ENCODE measurements at places on chromosomes 3 and 15.
A peak's percentile ranks its signal among the peaks of the same experiment; 100 is the strongest.

DNA sequence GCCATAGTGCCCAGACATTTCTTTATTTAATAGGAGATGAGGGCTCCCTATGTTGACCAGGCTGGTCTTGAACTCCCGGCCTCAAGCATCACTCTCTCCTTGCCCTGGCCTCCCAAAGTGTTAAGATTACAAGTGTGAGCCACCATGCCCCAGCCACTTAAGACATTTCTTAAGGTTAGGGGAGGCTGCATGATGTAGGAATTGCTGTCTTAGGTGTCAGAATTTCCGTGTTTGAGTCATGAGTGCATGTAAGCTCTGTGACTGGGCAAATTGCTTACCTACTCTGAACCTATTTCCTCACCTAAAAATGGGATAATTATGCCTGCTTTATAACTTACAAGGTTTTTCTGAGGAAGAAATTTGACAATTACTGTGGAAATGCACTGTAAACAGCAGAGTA lies 34.2 kb upstream of the SIAH2 start:
- DNase-seq: no peak

GRCh38 chr15:78840661-78841375 lies 29.6 kb upstream of the ADAMTS7 start:
- no peak for DNase-seq

DNA sequence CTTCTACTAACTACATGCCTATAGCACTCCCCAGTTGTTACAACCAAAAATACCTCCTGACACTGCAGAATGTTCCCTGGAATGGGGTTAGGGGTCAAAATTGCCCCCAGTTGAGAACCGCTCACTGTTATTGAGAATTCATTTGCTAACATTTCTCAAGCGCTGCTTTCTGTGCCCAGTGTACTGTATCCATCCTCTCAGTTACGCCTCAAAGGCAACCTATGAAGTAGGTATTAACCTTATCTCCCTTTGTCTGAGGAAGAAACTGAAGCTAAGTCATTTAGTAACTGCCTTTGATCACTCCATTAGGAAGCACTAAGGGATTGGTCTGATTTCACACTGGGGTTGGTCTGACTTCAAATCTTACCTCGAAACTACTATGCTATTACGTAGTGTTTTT lies 70.1 kb downstream of the CADPS start:
- DNase-seq: no peak

- DNase-seq: no peak
Observed at GRCh38 chr3:81033684-81034083, 727.8 kb downstream of the GBE1 start.

DNA sequence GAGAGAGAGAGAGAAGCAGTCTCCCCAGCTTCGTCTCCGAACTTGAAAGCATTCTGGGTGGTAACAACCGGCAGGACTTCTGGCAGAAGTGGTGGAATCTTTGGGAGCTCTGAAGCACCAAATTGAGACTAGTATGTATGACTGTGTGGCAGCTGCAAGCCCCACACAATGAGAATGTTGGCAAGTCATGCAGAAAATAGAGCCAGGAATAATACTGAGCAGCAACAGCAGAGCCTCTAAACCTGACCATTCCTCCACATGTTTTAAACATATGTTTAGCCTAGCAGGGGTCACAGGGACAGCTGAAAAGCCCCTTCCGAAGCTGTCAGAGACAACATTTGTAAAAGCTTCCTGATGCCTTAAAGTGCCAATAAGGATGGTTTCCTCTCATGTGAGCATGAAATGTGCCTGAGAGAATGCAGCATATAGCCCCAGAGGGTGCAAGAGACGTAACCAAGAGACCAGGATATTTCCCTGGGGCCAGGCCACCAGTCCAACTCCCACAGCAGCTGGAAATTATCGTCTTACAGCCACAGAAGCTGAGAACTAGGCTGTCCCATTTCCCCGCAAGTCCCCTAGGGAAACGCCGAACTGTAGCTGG lies 178.6 kb upstream of the CCDC54 start:
- DNase-seq: no peak

- no peak for DNase-seq
Observed at GRCh38 chr3:194311000-194311399, 40.1 kb downstream of the CPN2 start.

GRCh38 chr3:186520957-186521842 lies 23.0 kb downstream of the CRYGS start:
- no peak for DNase-seq

DNA sequence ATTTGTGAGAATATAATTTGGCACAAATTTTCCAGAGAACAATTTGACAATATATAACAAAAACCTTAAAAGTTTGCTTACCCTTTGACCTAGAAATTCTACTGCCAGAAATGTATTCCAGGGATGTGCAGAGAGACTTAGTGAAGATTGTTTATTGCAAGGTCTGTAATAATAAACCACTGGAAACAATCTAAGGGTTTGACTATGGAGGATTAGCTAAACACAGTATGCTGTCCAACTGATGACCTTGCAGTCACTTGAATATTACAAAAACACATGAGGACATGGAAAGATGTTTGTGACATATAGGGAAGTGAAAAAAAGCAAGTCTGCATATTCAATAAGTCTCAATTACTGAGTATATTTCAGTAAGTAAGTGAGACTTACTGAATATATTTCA lies 48.1 kb upstream of the CDV3 start:
- no peak for DNase-seq

DNA sequence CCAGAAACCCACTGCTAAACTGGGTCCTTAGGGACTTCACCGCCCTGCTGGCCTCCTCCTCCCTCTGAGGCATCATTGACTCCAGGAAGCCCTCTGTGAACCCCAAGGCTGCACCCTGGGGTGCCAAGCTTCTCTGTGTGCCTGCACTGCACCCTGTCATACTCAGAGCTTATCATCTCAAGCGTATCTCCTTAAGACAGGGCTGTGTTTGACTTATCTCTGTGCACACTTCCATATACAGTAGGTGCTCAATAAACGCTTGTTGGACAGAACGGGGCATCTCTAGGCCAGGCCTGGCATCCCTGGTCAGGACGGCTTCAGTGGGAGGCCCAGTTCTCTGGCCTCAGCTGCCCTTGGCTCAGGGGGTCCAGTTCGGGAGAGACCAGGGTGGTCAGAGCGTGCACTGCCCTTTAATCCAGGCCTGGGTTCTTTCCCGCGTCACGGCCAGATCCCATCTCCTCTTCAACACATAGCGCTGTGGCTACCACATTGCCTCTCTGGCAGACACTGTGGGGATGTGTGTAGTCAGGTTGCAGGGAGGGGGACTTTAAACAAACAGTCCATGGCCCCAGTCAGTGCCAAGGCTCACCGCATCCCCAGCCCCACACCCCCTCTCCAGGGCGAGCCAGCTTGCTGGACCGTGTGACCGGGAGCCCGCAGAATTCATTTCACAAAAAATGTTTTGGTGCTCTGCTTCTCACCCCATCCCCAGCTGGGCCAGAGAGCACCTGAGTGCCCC lies 33.4 kb downstream of the MAGEF1 start:
- DNase-seq: no peak

- DNase-seq: no peak
Observed at GRCh38 chr3:23422517-23422851, 219.4 kb downstream of the UBE2E2 start.

- DNase-seq: no peak
Observed at GRCh38 chr3:178079966-178080365, 456.3 kb upstream of the KCNMB2 start.

GRCh38 chr3:172034786-172035685 lies 4.3 kb upstream of the FNDC3B start:
- DNase-seq: peak; percentile 5

DNA sequence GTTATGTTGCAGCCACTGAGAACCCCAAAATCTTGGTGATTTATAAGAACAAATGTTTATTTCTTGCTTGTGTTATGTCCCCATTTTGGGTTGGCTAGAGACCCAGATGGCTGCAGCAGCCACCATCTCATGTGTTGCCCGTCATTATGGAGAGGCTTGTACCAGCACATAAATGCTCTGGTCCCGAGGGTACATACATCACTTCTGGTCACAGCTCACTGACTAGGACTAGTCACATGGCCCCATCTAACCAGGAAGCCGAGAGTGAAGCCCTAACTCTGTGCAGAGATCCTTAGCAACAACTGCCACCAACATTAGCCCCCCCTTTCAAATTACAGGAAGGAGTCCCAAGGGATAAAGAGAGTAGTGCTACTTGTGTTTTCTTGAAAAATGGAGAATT lies 25.5 kb upstream of the HACD2 start:
- DNase-seq: no peak

DNA sequence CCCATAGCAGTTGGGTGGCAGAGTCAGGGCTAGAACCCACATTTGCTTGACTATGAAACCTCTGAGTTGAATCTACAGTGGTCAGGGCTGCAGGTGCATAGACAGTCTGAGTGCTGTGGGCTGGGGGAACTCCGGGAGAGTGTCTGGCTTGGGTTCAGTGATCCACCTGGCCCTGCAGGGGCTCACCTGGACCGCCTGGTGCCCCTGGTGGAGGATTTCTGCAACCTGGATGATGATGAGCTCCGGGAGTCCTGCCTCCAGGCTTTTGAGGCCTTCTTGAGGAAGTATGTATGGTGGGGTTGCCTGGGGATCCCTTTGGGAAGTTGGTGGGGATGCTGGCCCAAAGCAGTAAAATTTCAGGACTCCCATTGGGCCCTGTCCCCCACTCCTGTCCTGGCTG lies 16.3 kb downstream of the CAND2 start:
- DNase-seq: no peak

- no peak for DNase-seq
Observed at GRCh38 chr3:172800156-172800555, 49.6 kb downstream of the ECT2 start.

DNA sequence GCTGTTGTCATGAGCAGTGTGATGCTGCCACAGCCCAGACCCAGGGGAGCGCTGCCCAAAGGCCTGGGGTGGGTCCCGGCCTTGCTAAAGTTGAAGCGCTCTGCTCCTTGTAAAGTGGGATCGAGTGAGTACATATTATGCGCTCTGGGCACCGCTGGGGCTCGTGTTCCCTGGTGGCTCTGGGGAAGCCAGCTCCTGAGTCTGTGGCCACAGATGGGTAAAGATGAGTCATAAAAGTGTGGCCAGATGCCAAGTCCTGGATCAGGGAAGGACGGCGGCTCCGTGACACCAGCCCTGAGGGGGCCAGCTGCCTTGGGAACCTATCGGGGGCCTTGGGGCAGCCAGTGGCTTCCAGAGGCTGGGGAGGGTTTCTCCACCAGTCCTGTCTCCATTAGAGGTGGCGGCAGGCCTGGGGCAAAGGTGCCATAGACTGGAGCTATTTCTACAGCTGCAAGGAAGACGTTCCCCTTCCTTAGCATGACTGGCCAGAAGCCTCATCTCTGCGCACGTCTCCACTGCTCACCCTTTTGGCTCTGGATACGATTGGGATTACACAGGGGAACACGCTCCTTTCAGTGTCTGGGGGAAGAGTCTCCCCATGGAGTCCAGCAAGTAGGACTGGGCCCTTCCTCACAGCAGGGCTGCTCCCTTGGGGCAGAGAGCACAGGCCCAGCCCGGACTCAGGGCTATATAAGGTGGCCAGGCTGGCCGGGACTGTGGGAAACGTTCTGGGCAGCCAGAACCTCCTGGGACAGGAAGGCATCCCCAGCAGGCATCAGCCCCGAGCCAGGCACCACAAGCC lies 1.2 kb upstream of the ITIH4 start:
- DNase-seq: no peak

DNA sequence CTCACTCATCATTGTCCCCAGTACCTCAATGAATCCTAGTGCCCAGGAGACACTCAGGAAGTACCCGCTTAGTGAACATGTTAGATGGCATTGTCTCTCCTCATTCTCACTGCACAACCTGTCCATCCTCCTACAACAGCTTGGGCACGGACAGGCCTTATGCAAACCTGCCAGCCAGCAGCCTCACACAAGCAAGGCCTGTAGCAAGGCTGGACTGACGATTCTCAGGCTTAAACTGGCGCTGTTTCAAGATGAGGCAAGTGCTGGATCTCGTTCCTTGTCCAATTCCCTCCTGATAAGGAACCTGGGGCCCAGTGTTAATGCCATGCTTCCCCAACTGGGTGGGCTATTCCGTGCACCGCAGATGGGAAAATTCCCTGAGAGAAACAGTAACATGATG lies 59.0 kb downstream of the CDCP1 start:
- no peak for DNase-seq

DNA sequence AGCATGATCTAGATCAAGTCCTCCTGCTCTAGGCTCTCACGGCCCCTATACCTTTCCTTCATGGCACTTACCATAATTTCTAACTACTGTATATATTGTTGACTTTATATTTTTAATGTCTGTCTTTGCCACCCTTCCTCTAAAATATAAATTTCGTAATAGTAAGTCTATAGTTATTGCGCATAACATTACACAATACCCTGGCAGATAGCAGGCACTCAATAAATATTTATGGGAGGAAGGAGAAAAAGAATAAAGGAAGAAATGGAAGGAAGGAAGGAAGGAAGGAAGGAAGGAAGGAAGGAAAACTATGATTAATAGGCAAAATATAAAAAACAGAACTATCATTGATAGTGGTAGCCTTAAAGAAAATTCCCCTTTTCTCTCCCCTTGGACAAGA lies 190.3 kb upstream of the LMCD1 start:
- no peak for DNase-seq

- no peak for DNase-seq
Observed at GRCh38 chr3:59081071-59081470, 31.2 kb upstream of the CFAP20DC start.

- peak; percentile 18 for DNase-seq
Observed at GRCh38 chr15:68791431-68792283, 29.0 kb downstream of the ANP32A start.

GRCh38 chr3:156837115-156837514 lies 11.0 kb downstream of the LEKR1 start:
- DNase-seq: no peak

DNA sequence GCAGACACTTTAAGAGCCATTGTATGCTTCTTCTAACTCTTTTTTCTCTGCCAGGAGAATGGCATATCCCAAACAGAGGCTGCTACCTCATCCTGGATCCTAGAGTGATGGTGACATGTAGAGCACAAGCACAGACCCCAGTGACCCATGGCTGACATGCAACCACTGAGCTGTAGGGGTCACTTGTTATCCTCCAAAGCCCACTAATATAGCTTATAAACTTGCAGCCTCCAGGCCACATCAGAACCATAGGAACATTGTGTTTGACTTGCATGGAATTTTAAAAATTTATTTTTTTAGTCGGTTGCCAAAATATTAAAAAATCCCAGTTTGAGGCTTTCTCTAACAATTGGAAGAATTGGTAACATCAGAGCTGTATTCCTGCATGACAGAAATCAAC lies 283.0 kb upstream of the WNT5A start:
- DNase-seq: no peak

DNA sequence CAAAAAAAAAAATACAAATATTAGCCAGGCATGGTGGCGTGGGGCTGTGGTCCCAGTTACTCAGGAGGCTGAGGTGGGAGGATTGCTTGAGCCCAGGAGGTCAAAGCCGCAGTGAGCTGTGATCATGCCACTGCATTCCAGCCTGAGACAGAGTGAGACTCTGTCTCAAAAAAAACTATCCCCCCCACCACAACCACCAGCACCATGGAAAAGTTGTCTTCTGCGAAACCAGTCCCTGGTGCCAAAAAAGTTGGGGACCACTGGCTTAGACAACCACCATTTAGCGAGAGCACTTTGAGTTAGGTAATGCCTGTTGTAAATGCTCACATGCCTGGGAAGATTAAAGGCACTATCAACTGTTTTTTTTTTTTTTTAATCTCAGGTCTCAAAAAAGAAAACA lies 15.4 kb downstream of the ARHGAP31 start:
- no peak for DNase-seq

- no peak for DNase-seq
Observed at GRCh38 chr15:62456011-62456920, 291.2 kb upstream of the C2CD4B start.
